T-cell (primary cell): ENCODE measurements at places on chromosomes 6 and 20.

GRCh38 chr6:39753725-39754045 is 28.5 kb upstream of the KIF6 start:
- no peak for DNase-seq

DNA sequence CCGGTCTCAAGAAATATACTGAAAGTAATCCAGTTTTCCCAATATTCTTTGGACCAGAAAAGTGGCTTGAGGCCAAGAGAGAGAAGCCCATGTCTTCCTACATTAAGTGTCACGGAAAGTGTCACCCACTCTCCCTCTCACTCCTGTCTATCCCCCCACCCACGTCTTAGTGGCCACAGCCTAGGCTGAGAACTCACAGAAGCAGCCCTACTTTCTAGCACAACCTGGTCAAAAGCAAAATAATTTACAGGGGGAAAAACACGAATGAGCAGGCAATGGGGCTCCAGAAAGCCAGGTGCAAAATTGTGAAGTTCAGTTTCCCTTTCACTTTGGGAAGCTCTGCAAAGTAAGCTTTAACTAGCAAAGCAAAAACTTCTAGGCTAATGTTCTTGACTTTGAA is 118.0 kb downstream of the OPRM1 start:
- no peak for DNase-seq

- DNase-seq, result no peak
Observed at GRCh38 chr6:170444811-170445211, 108.3 kb downstream of the PSMB1 start.

DNA sequence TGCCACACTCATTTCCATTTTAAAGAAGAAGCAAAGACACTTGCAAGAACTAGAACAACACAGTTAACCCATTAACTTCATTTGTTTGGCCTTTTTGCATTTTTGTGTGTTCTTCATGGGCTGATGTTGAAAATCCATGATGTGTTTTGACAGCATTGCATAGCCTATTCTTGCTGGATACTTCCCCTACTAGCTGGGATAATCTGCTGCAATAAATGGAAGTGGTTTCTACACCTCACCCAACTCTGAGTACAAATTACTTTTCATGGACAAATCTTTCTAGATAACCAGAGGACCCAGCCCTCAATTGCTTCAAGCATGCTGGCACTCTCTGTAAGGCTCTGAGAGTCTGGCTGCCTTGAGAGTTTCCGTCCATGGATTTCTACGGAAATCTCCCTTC is 26.5 kb downstream of the CST9L start:
- DNase-seq, result no peak

DNA sequence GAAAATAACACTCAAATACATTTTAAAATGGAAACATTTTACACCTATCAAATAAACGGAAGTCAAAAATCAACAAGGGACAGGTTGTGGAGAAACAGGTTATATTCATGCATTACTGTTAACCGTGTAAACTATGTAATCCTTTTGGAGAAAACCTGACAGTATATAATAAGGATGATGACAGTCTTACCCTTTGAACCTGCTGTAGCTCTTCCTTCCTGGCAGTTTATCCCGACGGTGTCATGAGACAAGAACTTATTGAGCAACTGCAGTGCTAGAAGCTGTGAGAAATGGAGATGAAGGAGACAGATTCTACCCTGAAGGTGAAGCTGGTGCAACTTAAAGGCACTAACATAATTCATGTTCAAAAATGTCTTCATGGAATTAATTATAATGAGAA is 76.7 kb downstream of the PLEKHG1 start:
- no peak for DNase-seq

DNA sequence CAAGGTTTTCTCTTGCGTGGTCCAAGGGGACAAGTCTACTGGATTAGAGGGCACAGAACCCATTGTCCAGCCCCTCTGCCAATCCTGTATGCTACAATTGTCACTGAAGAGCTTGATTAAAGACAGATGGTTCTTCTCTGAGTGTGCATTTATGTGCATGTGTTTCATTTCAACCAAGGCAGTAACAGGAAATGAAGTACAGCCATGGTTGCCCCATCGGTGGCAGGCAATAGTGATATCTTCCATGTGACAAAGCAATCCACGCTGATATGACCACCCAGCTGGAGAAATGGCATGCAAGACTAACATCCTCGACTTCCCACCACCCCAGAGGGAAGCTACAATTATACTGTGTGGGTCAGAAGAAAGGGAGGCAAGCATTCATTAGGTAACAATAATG is 85.5 kb downstream of the UNC5CL start:
- DNase-seq, result no peak

GRCh38 chr6:67127041-67127440 is 1420.0 kb upstream of the EYS start:
- no peak for DNase-seq

DNA sequence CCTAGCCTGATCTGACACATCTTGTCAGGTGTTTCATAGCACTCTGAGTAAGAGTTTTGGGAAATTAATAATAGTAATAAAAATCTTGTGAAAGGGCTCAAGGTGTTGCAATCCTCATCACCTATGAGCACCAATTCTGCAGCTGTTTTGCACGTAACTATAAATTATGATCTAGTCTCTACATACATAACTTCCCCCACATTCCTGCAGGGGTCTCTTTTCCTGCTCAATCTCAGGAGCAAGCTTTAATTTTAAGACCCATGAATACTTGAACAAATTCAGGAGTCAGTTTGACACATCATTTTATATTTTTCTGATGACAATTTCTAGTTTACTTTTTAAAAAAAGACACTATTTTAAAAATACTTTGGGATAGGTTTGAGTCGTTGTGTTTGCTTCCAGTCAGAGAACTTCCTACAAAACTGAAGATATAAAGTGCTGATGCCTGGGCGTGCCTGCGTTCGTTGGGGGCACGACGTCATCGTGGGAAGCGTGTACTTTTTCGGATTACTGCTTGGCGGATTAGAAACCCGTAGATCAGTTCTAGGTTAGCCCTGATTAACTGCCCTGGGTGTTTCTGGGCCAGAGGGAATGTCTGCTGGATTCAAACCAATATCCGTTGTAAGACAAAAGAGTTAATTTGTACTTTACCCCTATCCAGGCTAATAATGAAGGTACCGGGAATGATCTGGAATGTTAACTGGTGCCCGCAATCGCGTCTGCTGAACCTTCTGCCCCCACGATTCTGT is 1.0 kb upstream of the E2F3 start:
- peak; percentile 23 for DNase-seq

GRCh38 chr6:111759836-111760785 is 113.1 kb downstream of the FYN start:
- DNase-seq, result no peak

- DNase-seq, result no peak
Observed at GRCh38 chr20:48002517-48002970, 217.3 kb upstream of the SULF2 start.

DNA sequence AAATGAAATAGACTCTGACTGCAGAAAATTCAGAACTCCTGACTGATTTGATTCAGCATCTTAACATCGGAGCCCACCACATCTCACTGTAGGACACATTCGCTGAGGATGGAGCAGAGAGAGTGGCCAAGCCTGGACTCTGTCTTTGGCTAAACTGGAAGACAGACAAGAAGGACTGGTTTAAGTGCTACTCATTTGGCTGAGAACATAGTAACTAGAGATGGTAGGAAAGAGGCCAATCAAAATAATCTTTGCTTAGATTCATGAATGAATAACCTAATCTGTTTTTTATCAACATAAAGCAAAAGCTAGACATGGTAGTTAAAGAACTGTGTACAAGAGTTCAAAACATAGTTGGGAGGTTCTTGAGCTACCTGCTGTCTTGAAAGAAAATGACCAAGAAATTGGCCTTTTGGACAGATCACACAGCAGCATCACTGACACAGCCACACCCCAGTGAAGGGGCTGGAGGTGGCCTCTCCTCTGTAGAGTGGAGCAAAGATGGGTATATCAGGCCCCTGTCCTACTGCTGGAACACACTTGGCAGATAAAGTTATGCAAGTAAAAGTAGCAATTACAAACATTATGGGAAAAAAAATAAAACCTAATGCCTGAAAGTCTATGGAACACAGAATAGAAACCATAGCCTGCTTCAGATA is 87.1 kb upstream of the NT5E start:
- no peak for DNase-seq

GRCh38 chr20:22160101-22160652 is 424.2 kb downstream of the FOXA2 start:
- no peak for DNase-seq

- peak; percentile 79 for DNase-seq
Observed at GRCh38 chr6:2999618-3000557, at the start of gene NQO2. TSS of gene NQO2 (plus strand) at chr6:2999894. CDS start at chr6:3006553, 6,659 bp downstream.

DNA sequence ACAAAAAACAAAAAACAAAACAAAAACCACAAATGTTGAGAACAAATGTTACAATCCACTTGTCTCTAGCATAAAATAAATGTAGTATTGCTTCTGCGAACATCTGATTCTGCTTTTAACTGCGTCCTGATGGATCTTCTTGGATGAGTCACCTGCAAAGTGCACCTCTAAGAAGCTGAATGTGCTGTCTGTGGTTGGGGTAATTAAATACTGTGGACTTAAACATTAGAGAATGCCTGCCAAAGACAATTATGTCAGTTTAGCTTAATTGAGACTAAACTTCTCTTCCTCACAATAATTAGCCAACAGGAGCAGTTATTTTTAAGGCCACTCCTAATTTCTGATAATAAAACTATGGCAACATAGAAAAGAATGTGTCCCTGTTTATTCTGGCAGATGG is 253.4 kb downstream of the PHACTR1 start:
- no peak for DNase-seq

DNA sequence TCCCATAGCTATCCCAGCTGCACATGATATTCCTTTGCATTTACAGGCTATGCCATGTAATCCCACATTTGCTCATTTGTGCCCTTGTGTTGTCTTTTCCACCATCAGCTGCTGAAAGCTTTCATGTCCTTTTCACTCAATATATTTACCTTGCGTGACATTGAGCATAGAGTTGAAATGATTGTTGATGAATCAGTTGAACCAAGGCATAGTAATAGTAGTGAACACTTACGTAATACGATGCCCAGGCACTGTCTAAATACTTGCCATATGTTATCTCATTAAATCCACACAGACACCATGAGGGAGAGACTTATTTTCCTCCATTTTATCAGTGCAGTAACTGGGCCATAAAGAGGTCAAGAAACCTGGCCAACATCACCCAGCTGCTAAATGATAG is 13.1 kb downstream of the RNF8 start:
- no peak for DNase-seq

DNA sequence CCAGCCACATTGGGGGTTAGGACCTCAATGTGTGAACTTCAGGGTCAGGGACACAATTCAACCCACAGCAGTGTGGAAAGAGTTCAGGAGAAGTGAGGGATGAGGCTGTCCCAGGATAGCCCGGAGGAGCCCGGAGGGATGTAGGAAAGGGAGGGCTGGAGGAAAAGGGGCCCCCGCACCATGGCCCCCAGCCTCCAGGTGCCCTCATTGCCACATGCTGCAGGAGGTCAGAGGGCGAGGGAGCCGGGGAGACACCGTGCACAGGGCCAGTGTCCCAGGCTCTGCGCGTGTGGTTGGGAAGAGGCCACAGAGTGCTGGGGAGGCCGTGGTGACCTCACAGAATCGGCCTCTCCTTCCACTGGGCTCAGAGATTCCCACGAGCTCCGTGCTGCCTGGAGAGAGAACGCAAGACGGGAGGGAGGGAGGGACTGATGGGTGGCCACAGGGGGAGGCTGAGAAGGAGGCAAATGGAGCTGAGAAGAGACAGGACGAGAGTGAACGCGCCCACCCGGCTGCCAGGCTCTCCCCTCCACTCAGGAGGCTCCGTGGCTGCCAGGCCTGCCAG is 215.1 kb downstream of the DLL1 start:
- no peak for DNase-seq

DNA sequence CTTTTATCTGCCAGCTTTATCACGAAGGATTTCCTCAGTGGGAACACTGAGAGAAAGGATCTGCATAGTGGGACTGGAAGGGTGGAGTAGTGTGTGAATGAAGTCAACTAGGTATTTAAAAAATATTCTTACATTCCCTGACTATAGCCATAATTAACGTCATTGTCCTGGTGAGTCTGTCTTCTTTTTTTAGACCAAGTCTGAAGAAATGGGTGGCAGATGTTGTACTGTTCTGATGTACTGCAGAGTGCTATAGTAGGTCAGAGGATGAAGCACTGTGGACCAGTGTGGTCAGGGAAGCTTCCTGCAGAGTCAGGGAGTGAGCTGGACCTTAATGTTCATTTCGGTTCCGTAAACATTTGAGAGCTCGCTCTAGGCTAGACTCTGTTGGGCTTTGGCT is 11.9 kb downstream of the TULP4 start:
- no peak for DNase-seq

DNA sequence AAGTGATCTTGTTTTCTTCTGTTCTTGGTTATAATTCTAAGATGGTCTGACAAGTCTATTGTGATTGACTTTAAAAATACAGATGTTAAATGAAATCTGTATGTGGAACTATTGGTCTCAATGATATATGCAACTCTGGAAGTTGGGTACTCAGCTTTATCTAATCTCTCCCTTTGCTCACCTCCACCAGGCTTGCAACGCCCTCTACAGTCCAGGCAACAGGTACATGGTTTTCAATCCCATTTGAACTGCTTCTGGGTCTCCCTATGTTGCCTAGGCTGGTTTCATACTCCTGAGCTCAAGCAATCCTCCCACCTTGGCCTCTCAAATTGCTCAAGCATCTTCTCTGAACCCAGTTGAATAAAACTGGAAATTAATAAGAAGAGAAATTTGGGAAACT is 25.6 kb upstream of the HLA-DQB1 start:
- peak; percentile 23 for DNase-seq

- DNase-seq, result no peak
Observed at GRCh38 chr20:3612795-3613572, 50.2 kb downstream of the GFRA4 start.

DNA sequence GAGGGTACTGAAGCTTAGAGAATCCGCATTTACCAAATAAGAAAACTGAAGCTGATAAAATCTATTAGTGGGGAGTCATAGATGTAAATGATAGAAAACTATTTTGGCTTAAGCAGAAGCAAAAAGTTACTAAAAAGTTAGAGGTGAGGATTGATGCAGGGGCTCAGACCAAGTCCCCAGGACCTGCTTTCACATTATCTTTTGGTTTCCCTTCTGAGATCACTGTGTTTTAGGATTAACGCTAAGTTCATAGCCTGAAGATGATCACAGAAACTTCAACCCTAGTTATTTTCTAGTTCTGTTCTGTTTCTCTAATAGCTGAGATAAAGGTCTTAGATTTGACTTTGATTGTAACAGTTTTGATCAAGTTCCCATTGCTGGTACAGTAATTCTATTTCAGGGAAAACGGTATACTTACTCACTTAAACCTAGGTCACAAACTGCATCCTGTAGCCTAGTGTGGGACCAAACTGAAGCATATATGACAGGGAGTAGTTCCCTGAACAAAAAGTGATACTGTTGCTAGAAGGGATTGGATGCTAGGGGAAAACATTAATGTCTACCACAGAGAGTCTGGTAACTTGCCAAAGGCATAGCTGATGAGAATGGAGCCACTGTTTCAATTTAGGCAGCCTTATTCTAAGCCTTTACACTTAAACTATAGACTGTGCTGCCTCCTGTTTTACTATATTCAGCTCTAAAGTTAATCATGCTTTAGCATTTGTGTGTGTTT is 13.1 kb downstream of the CYB5R4 start:
- no peak for DNase-seq

DNA sequence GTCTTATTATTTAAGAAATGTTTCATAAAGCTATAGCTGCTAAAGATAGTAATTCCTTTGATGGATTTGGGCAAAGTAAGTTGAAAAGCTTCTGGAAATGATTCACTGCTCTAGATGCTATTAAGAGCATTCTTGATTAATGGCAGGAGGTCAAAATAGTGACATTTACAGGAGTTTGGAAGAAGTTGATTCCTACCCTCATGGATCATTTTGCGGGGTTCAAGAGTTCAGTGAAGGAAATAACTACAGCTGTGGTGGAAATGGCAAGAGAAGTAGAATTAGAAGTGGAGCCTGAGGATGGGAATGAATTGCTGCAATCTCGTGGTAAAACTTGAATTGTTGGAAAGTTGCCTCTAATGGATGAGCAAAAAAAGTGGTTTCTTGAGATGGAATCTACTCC is 316.1 kb downstream of the UTRN start:
- no peak for DNase-seq
